CD4-positive, alpha-beta T cell (primary cell): ENCODE measurements at places on chromosomes 5 and 9. TPM values are rescaled to one million over a fixed set of nuclear protein-coding genes. Genes with fewer than 3 reads are reported as not detected.

The TAF11L5 gene
- not detected for total RNA-seq

The TBC1D2 gene
- total RNA-seq = 2.9 TPM

The FGD3 gene
- total RNA-seq = 95.7 TPM

The FGF1 gene
- not detected for total RNA-seq

The HAVCR2 gene
- 1.8 TPM for total RNA-seq

The SMIM32 gene
- total RNA-seq = not detected

The FOXD4 gene
- not detected for total RNA-seq

The CD180 gene
- not detected for total RNA-seq

The CRB2 gene
- not detected for total RNA-seq

The GRXCR2 gene
- not detected for total RNA-seq

The TMOD1 gene
- 0.20 TPM for total RNA-seq

The PCDHA4 gene
- total RNA-seq = not detected

The PCDHB11 gene
- not detected for total RNA-seq

The NMRK1 gene
- total RNA-seq = 45.3 TPM

The NMUR2 gene
- not detected for total RNA-seq
